ENCODE measurements at places on chromosomes 3 and 15.

DNA sequence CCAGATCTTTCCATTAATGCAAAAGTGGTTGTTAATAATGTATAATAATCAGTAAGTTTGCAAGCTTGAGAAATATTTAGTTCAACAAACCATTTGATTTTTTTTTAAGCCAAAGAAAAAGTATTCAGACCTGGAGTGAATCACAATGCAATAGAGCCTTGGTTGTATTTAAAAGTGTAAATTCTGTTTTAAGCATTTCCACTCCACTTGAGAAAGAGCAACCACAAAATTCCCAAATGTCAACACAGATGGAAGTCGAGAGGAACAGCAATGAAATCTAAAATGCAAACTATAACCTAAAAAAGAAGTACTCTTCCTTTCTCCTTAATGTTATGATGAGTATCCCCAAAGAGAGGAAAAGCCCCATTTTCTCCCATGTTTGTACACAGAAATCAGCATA, 20.2 kb downstream of the GBE1 start:
- no peak for DNase-seq

DNA sequence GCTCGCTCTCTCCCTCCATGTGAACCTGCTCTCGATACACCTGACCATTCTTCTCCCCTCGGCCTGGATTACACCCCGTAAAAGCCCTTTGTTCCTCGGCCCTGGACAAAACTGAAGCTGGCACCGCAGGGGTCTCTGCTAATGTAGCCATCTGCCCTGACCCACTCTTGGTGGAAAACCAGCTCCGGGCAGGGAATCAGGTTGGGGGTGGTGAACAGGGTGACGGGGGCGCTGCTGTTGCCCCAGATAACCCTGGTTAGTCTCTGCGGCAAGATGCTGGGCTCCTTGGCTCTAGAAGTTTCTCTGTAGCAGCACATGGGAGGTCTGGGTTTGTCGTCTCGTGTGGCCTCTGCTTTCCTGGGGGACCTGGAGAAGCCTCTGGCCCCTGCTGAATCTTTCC, 86.4 kb downstream of the WNT7A start:
- DNase-seq = no peak

GRCh38 chr3:157027861-157028745, 131.8 kb downstream of the CCNL1 start:
- DNase-seq = no peak

DNA sequence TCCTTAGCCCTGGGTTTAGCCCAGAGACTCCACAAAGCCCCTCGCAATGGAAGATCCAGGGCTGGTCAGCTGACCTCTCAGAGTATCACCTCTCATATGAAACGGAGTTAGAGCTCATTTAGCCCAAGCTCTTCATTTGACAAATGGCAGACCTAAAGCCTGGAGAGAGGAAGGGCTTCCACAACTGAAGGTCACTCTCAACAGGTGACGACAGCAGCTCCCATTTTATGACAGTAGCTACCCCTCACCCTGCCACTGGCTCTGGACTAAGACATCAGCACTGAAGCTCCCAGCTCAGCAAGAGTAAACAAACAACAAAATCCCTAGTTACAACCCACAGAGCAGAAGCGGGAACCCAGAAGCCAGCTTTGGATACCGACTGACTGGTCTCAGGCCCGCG, 33.7 kb downstream of the TLE3 start:
- no peak for DNase-seq

GRCh38 chr3:66437341-66437929, 63.4 kb downstream of the LRIG1 start:
- DNase-seq = no peak

DNA sequence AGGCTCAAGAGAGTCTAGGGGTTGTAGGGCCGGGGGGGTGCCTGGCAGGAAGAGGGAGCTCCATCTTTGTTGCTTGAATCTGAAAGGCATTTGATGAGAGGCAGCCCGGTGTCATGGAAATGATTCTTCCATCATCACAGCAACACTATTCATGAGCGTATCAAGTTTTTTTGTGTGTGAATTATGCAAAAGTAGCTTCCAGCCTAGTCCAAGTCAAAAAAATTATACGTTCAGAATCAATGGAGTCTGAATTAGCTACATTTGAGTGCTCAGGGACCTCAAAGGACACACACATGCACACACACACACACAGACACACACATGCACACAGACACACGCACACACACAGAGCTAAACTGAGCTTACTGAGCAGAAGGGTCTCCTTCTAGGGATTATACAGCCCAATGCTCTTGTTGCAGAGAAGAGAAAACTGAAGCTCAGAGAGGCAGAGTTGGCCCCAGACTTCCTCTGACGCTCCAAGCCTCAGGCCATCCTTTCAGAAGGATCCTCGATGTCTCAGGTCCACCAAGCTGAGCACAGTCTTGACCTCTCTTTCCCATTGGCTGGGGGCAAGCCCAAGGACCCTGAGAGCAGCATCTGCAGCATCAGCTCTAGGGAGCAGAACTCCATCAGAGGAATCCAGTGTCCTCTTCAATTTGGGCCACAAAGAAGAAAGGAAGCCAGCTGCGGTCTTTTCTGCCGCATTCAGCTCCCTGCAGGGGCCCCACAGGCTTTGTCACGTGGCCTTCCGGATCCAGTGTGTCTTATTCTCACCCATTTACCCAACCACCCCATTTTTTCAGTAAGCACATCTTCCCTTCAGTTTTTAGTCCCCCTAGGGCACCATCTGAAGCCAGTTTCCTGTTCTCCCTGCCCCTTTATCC, 228.0 kb downstream of the UACA start:
- peak; percentile 25 for DNase-seq

DNA sequence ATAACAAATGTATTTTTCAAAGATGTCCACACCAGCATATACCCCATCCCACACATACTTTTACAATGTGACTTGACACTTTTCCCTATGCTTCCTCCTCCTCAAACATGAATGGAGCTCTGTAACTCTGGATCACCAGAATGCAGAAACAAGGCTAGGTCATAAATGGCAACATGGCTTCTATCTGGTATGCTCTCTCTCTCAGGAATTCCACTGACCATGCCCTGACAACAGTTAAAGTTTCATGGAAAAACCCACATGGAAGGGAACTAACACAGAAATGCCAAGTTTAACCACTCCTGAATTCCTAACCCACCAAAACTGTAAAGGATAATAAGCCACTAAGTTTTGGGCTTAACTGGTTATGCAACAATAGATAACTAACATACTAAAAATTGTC, 19.9 kb downstream of the MYO9A start:
- no peak for DNase-seq

GRCh38 chr3:197532388-197532787, 23.4 kb downstream of the BDH1 start:
- DNase-seq = no peak

DNA sequence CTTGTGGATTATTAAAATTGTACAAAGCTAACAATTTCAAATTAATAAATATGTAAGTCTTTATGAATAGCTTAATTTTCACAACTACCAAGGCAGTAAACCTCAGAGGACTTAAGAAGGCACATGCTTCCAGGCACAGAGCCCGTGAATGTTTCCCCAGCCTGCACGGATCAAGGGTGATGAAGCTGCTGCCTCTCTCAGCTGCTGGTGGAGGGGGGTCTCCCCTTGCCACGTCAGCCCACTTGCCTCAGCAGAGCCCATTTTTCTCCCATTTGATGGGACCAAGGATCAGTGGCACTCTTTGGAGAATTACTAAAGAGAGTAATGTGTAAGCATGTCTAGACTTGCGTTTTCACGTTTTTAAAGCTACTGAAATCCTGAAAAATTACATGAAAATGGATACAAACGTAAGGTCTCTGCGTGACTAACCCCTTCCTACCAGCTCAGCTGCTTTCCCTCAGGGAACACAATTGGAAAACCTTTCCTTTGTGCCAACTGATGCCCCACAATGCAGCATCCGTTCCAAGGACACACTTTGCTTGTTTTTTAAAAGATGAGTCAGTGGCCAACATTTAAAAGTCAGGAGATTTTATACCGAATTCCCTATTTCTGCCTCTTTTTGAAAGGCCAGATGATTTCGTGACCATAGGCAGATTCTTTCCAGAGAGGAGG, 494.1 kb downstream of the GABRG3 start:
- DNase-seq = no peak

- DNase-seq = no peak
These were observed 1219.2 kb downstream of the ZPLD1 start for GRCh38 chr3:103653996-103654395.

DNA sequence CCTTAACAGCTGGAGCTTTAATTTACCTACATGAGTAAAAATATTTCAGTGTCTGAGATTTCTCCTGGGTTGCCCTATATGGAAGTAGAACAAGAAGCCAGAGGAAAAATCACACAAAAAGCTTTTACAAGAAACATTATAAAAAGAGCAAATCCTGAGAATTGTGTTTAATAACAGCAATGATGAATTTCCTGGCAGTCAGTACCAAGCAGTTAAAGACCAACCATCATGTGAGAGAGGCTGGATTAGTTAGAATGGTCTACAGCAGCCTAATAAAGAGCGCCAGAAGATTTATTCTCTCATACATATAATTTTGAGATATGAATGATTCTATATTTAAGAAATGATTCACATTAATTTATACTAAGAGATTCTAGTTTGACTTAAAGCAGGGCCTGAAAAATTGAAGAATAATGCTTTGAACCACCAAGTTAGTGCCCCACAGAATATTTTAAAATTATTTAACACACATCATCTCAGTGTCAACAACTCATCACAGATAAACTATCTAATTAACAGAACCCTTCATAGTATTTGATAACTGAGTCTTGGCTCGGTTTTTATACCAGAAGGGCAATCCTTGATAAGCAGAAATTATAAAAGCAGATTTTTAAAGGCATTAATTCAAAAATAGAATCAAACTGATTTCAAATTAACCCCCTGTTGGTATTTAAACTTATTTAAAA, 59.9 kb upstream of the DPH6 start:
- no peak for DNase-seq

GRCh38 chr15:80109388-80109787, 43.4 kb upstream of the FAH start:
- no peak for DNase-seq

DNA sequence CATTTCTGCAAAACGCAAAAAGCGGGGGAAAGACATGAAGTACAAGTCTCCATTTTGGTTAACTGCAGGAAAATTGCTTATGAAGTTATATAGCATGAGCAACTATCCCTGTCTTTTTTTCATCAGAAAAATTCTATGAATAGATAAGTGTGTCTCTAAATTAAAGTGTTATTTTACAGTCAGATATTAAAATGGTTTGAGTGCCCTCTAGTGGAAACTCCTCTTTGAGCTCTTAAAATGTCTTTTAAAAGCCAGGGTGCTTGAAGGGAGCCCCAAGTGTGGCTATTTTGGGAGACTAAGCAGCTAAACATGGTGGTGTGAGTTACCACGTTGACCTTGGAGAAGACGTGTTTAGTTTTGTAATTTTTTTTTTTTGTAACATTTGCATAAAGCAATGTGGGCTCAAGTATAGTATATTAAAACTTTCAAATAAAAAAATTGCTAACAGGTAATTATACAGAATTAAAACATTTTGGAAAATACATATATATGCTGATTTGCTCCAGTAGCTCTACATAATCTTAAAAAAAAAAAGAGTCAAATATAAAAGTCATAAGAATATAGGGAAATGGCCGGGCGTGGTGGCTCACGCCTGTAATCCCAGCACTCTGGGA, 77.2 kb downstream of the PPP2R3A start:
- DNase-seq = no peak

DNA sequence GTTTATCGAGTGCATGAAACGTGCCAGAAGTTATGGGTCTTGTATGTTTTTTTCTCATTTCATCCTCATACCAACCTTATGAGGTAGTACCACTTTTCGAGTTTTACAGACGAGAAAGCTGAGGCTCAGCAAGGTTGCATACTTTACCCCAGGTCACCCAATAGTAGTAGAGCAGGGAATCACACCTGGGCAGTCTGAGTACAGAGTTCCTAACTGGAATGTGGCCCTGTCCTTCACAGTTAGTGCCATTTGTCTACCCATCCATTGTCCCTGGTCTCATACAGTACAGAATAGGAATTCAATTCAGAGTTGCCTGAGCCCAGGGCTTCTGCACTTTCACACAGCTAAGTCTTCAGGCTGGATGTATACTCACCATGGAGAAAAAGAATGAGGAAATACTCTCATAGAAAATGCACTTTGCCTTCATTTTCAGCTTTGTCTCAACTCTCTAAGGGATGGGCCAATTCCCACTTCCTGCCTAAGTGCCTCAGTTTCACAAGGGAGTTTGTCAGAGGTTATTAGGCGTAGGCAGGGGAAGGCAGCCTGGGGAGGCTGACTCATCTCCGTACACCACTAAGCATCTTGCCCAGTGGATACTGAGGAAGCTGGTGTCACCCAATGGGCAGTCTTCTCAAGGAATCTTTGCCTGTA, 93.2 kb downstream of the TMEM212 start:
- no peak for DNase-seq

- DNase-seq = no peak
These were observed 14.4 kb upstream of the TSC22D2 start for GRCh38 chr3:150393745-150394144.

All from stimulated activated CD4-positive, alpha-beta T cell treated with anti-CD3 and anti-CD28 coated beads, Interleukin-15, amount 100 ng/mL, for 1 hour (primary cell).